ENCODE measurements at places on chromosomes 13 and 19.

GRCh38 chr19:3672993-3673392 is 27.3 kb downstream of the PIP5K1C start:
- no peak for DNase-seq

GRCh38 chr13:105763851-105764250 is 771.6 kb downstream of the EFNB2 start:
- DNase-seq: no peak

DNA sequence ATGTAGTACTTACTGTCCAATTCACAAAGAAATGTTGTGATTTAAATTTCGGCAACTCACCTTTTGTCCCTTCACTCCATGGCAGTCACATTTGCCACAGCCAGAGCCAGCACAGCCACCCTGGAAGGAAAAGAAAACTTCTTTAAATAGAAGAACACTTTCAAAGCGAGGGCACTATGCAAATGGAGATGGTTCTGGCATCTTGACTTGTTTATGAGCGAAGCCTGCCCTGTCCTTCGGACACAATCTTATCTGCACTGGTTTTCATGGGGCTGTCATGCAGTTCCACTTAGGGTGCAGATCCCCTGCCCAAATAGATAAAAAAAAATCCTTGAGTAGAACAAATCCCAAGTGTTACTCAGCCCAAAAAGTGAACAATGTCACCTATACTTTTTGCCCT is 64.3 kb downstream of the COL4A1 start:
- DNase-seq: no peak

GRCh38 chr19:23365222-23365621 is 30.0 kb downstream of the ZNF91 start:
- DNase-seq: no peak

DNA sequence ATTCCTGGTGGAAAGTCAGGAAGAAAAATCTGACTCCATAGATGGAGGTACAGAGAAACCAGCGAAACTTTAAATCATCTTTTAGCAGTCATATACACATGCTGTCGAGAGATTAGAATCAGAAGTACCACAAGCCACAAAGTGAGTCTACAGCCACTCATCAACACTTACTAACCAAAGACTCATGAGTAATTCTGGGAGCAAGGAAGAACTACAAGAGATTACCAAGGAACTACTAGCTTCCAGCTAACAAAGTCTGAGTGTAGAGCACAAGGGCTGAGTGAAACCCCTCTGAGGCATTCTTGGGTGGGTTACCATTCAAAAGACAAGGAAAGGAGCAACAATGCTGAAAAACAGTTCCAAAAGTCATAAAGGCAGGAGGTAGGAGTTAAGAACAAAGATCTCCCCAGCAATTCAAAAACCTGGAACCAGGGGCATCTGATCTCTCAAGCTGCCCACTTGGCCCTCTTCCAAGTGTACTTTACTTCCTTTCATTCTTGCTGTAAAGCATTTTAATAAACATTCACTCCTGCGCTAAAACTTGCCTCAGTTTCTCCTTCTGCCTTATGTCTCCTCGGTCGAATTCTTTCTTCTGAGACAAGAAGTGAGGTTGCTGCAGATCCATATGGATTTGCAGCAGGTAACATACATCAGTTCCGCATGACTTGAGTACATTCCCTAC is 13.0 kb downstream of the RBM26 start:
- DNase-seq: no peak

Data from kidney epithelial cell (primary cell).